GM23248 (cell line): ENCODE measurements at places on chromosomes 11 and 22. TPM values are rescaled to one million over a fixed set of nuclear protein-coding genes. Genes with fewer than 3 reads are reported as not detected.

- no peaks in the 10 kb centered on the region for H3K4me1 ChIP-seq
- no peak overlapping the region for H3K27ac ChIP-seq
- DNase-seq = peak; percentile 83
- H3K4me3 ChIP-seq = no peak overlapping the region
- H3K27me3 ChIP-seq = peaks cover 5% of the 10 kb centered on the region
Measured at GRCh38 chr22:50030297-50031188, 18.0 kb upstream of the IL17REL start.

DNA sequence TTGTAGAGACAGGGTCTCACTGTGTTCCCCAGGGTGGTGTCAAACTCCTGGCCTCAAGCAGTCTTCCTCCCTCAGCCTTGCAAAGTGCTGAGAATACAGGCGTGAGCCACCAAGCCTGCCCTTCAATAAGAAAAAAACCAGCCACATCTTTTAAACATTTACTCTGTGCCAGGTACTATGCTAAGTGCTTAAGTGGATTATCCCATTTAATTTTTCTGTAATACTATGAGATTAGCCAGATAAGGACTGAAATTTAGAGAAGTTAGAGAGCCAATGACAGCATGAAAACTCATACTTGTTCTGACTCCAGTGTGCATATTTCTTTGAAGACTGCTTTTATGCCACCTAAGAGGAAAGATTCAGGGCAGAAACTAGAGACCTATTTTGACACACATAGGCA is 35.7 kb downstream of the PPME1 start:
- no peak overlapping the region for H3K27ac ChIP-seq
- peaks cover 52% of the 10 kb centered on the region for H3K36me3 ChIP-seq

GRCh38 chr11:121650351-121651256 is 197.8 kb upstream of the SORL1-AS1 start:
- H3K4me1 ChIP-seq = peaks cover 20% of the 10 kb centered on the region
- no peak overlapping the region for H3K27ac ChIP-seq
- H3K36me3 ChIP-seq = no peaks in the 10 kb centered on the region
- H3K27me3 ChIP-seq = no peaks in the 10 kb centered on the region
- no peak overlapping the region for H3K4me3 ChIP-seq

DNA sequence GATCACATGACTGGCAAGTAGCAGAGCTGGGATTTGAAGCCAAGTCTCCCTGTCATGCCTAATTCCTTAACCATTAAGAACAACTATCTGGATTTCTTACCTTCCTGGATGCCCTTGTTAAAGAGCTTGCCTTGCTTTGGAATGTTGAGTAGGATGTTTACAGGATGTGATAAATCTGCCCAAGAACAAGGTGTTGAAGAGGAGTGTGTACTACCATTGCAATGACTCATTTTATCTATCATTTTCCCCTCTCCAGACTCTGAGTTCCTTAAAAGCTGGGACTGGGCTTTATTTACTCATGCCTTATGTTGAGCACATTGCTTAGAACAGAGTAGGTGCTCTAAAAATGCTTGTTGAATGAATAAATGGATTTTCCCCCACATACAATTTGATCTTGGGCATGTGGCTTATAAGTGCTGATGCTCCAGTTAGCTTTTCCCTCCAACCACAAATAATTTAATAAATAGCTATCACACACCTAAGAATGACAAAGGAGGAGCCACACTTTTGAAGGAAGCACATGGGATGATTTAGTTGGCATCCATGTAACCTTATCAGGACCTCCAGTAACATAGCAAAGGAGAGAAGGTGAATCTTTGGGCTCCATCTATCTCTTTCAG is 268.6 kb upstream of the SESN3 start:
- DNase-seq = peak; percentile 77
- H3K4me1 ChIP-seq = peaks cover 23% of the 10 kb centered on the region
- no peaks in the 10 kb centered on the region for H3K27me3 ChIP-seq
- peak overlapping the region; percentile 11; the same call in 1 of the 2 replicates for H3K27ac ChIP-seq

- no peak overlapping the region for H3K4me3 ChIP-seq
- no peak for DNase-seq
- H3K4me1 ChIP-seq = no peaks in the 10 kb centered on the region
- H3K36me3 ChIP-seq = no peaks in the 10 kb centered on the region
- no peak overlapping the region for H3K27ac ChIP-seq
Measured at GRCh38 chr11:96538104-96538503, 148.3 kb downstream of the JRKL start.

GRCh38 chr22:26394777-26395176 is 34.3 kb upstream of the ASPHD2 start:
- no peak for DNase-seq
- H3K27me3 ChIP-seq = peaks cover 9% of the 10 kb centered on the region; the same call in 1 of the 2 replicates
- H3K27ac ChIP-seq = no peak overlapping the region
- no peak overlapping the region for H3K4me3 ChIP-seq

DNA sequence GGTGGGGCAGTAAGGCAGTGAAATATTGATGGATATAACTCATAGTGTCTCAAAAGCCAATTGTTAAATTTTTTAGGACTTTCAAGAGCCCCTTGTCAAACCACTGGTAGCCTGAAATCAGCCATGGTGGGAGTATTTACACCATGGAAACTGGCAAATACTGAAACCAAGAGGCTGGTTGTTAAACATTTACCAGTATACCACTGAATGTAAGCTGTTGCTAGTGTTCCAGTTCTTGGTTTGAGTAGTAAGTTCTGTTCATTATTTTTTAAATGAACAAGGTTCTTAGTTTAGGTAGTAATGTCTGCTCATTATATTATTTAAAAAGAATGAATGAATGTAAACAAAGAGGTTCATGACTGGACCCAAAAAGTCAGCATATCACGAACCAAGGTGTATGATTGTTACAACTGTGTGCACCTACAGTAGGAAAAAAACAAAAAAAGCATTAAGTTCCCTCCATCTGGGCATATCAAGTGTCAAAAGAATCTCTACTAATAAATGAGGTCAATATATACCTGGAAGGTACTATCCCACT is 4.5 kb upstream of the EIF3F start:
- H3K4me1 ChIP-seq = peaks cover 26% of the 10 kb centered on the region
- H3K27ac ChIP-seq = no peak overlapping the region
- no peaks in the 10 kb centered on the region for H3K27me3 ChIP-seq
- no peak for DNase-seq
- no peaks in the 10 kb centered on the region for H3K36me3 ChIP-seq
- no peak overlapping the region for H3K4me3 ChIP-seq

DNA sequence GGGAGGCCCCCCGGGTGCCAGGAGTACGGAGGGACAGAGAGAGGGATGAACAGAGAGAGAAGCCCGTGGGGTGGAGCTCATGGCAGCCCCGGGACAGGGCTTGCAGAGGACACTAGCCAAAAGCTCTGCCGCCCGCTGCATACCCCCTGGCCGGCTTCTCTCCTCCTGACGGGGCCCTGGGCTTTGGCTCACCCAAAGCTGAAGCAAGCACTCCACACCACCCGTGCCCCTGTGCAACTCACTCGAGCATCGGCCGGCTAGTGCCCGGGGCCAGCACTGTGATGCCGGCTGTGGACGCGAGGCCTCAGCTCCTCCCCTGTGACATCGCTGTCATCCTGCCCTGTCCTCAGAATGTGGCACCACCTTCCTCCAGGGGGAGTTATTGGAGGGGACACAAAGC is 429.6 kb downstream of the BRD1 start:
- H3K36me3 ChIP-seq = no peaks in the 10 kb centered on the region
- no peaks in the 10 kb centered on the region for H3K27me3 ChIP-seq
- no peak overlapping the region for H3K4me3 ChIP-seq
- no peak overlapping the region for H3K27ac ChIP-seq

GRCh38 chr11:93169143-93169542 is 28.6 kb downstream of the SLC36A4 start:
- no peaks in the 10 kb centered on the region for H3K4me1 ChIP-seq
- no peak for DNase-seq
- no peaks in the 10 kb centered on the region for H3K27me3 ChIP-seq

GRCh38 chr11:122046846-122047245 is 69.2 kb downstream of the BLID start:
- no peak overlapping the region for H3K4me3 ChIP-seq
- peak; percentile 71 for DNase-seq
- peak overlapping the region; percentile 83 for H3K27ac ChIP-seq
- H3K36me3 ChIP-seq = peaks cover 42% of the 10 kb centered on the region

GRCh38 chr22:41015003-41015402 is 63.8 kb downstream of the RBX1 start:
- H3K4me1 ChIP-seq = no peaks in the 10 kb centered on the region
- no peak overlapping the region for H3K27ac ChIP-seq
- DNase-seq = no peak
- no peaks in the 10 kb centered on the region for H3K36me3 ChIP-seq
- no peak overlapping the region for H3K4me3 ChIP-seq
- no peaks in the 10 kb centered on the region for H3K27me3 ChIP-seq

- H3K36me3 ChIP-seq = peaks cover 26% of the 10 kb centered on the region
- H3K4me3 ChIP-seq = no peak overlapping the region
- DNase-seq = no peak
- 0 out of 2 replicates have a peak, but pooled peaks cover 4% of the 10 kb centered on the region for H3K4me1 ChIP-seq
- no peak overlapping the region for H3K27ac ChIP-seq
Measured at GRCh38 chr11:74838188-74838587, 89.5 kb downstream of the RNF169 start.

GRCh38 chr11:78786746-78787145 is 212.1 kb upstream of the NARS2 start:
- no peaks in the 10 kb centered on the region for H3K36me3 ChIP-seq
- H3K4me3 ChIP-seq = no peak overlapping the region
- H3K27me3 ChIP-seq = no peaks in the 10 kb centered on the region; the same call in 1 of the 2 replicates
- DNase-seq = no peak

DNA sequence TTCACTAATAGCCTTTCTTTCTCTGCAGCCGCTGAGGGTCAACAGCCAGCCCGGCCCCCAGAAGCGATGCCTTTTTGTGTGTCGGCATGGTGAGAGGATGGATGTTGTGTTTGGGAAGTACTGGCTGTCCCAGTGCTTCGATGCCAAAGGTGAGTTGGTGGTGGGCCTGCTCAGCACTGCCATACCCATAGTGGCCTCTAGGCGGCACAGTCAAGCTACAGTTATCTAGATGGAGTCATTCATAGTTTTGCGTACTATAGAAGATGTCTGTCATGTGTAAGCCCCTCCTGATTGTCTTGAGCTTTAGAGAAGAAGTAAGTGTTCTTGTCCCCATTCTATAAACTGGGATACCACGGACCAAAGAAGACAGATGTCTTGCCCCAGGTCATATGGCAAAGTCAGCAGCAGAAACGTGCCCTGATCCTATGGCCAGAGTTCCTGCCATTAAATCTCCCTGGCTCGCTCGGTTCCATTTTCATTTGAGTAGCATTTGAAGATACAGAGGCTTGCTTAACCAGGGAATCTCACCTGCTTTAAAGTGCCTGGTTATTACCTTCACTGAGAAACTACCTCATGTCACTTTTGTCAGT is 42.1 kb upstream of the CRTAM start:
- H3K27me3 ChIP-seq = no peaks in the 10 kb centered on the region
- DNase-seq = peak; percentile 60
- H3K4me1 ChIP-seq = peaks cover 12% of the 10 kb centered on the region
- no peak overlapping the region for H3K4me3 ChIP-seq
- peaks cover 18% of the 10 kb centered on the region for H3K36me3 ChIP-seq

DNA sequence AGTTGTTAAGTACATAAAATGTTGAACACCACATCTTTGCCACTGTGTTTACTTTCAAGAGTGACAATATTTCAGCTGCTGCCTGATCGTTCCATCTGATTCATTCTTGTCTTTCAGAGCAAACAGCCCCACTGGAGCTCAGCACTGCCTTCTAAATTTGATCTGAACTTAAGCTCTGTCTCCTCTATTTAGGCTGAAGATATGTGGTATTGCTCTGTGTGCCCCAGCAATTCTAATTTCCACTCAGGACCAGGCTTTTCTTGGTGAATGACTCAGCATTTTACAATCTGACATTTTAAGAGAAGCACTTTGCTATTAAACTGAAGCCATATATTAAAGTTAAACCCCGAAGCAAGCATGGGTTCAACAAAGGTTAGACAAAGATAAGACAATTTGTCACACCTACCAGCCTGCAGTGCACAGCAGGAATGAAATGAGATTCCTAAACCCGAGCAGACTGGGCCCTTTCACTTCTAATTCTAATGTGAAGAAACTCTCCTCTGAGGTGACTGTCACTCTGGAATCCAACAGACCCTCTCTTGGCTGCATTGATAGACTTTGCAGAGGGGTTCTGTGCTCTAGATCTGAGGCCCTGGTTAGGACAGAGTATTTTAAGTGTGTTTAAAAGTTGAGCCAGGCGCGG is 41.7 kb upstream of the PLET1 start:
- H3K27ac ChIP-seq = peak overlapping the region; percentile 21
- no peaks in the 10 kb centered on the region for H3K36me3 ChIP-seq
- no peaks in the 10 kb centered on the region for H3K27me3 ChIP-seq
- H3K4me1 ChIP-seq = peaks cover 21% of the 10 kb centered on the region
- DNase-seq = peak; percentile 36
- no peak overlapping the region for H3K4me3 ChIP-seq

DNA sequence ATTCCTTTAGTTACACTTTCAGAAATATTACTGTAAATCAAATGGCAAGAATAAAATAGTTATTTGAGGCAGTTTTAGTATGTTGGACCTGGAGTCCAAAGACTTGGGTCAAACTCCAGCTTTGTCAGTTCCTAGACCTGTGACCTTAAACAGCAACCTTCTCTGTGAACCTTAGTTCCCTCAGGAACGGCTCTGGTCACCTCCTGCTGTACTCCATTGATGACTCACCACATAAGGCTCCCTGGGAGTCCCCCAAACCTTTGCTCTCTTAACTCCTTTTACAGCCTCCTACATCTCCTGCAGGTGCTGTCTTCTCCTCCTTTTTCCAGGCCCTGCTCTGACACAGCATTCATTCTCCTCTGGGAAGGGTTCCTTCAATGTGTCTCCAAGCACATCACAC is 29.1 kb downstream of the LIMK2 start:
- DNase-seq = peak; percentile 52
- H3K4me3 ChIP-seq = no peak overlapping the region
- peak overlapping the region; percentile 97 for H3K27ac ChIP-seq

- no peaks in the 10 kb centered on the region for H3K36me3 ChIP-seq
- peaks cover 3% of the 10 kb centered on the region; the same call in 1 of the 2 replicates for H3K4me1 ChIP-seq
- H3K27me3 ChIP-seq = no peaks in the 10 kb centered on the region
- H3K4me3 ChIP-seq = no peak overlapping the region
- no peak overlapping the region for H3K27ac ChIP-seq
- DNase-seq = no peak
Measured at GRCh38 chr11:96084610-96085318, 160.9 kb upstream of the MTMR2 start.

GRCh38 chr11:78138694-78139421 is 568 bp downstream of the ALG8 start:
- peak; percentile 67 for DNase-seq
- peaks cover 11% of the 10 kb centered on the region for H3K4me1 ChIP-seq
- peak overlapping the region; percentile 92 for H3K4me3 ChIP-seq
- no peaks in the 10 kb centered on the region for H3K36me3 ChIP-seq
- H3K27ac ChIP-seq = peak overlapping the region; percentile 81

- DNase-seq = no peak
- no peaks in the 10 kb centered on the region for H3K36me3 ChIP-seq
- no peaks in the 10 kb centered on the region for H3K4me1 ChIP-seq
- H3K27ac ChIP-seq = no peak overlapping the region
- H3K27me3 ChIP-seq = no peaks in the 10 kb centered on the region
Measured at GRCh38 chr22:26851125-26851524, 193.7 kb downstream of the MIAT start.

Gene OR5B21
- total RNA-seq = not detected in 2 replicates

Gene MIAT
- 0.43 and 0.63 TPM in 2 replicates for total RNA-seq

Gene NAALAD2
- total RNA-seq = 0.76 TPM in 1 of 2 replicates, not detected in the other

Gene DENND6B
- total RNA-seq = 3.3 and 5.7 TPM in 2 replicates

Gene MS4A3
- total RNA-seq = not detected in 2 replicates

Gene PACS1
- 44.6 and 48.9 TPM in 2 replicates for total RNA-seq

Gene DRD4
- not detected in 2 replicates for total RNA-seq

Gene PTPN5
- total RNA-seq = not detected in 2 replicates

Gene FAM168A
- 26.4 and 26.7 TPM in 2 replicates for total RNA-seq

Gene MYRF
- not detected in 2 replicates for total RNA-seq

Gene UNC93B1
- 37.7 and 41.1 TPM in 2 replicates for total RNA-seq
